NCI-H1417 (cell line): ENCODE measurements at places on chromosomes 6 and 20.

DNA sequence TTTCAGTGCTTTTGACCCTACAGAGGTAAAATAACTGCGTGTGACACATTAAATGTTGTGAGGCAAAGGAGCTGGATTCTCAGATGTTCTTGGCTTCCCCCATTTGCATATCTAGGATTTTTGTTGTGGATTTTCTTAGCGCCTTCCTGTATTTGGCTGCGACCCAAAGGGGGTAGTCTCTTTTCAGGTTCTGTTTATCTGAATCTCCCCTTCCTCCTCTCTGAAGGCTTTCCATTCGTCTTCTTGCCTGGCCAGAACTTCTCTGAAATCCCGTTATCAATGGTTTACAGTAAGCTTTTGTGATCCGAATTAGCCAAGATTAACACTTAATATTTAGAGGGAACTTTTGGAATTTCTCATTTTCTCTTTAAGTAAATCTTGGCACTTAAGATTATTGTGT is 60.8 kb downstream of the ADGRB3 start:
- DNase-seq = no peak

GRCh38 chr6:31471711-31472110 is 26.2 kb upstream of the MICB start:
- DNase-seq = no peak

GRCh38 chr6:23377830-23378229 is 748.2 kb upstream of the NRSN1 start:
- DNase-seq = no peak

GRCh38 chr6:85775883-85776282 is 133.2 kb upstream of the SYNCRIP start:
- no peak for DNase-seq

DNA sequence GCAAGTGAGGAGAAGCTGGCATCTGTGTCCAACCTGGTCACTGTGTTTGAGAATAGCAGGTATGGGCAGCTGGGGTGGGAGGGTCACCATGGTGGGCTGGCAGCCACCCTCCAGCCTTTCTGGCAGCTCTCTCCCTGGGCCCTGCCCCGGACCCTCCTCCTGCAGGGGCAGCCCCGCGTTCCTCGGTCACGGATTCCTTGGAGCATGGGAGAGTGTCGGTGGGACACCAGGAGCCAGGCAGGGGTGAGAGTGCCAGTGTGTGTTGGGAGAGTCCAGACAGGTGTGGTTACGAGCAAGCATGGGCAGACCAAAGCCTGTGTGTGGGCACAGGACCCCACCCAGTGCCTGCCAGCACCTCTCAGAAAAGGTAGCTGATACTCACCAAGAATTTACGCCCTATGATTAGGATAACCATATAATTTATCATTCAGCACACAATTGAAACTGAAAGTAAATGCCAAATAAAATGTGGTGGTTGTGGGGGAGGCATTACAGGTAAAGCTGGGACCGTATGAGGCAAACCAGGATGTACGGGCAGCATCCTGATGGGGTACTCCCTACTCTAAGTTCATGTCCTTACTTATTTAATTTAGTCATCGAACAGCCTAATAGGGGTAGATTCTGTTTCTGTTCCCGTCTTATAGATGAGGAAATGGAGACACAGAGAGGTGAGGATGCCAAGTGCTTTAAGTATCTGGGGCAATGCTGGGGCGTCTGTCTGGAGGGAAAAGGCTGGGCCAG is 542 bp downstream of the FGD2 start:
- DNase-seq = no peak

GRCh38 chr6:1832844-1833787 is 223.4 kb downstream of the FOXC1 start:
- DNase-seq = peak; percentile 85

GRCh38 chr6:65052626-65053025 is 654.4 kb downstream of the EYS start:
- no peak for DNase-seq

DNA sequence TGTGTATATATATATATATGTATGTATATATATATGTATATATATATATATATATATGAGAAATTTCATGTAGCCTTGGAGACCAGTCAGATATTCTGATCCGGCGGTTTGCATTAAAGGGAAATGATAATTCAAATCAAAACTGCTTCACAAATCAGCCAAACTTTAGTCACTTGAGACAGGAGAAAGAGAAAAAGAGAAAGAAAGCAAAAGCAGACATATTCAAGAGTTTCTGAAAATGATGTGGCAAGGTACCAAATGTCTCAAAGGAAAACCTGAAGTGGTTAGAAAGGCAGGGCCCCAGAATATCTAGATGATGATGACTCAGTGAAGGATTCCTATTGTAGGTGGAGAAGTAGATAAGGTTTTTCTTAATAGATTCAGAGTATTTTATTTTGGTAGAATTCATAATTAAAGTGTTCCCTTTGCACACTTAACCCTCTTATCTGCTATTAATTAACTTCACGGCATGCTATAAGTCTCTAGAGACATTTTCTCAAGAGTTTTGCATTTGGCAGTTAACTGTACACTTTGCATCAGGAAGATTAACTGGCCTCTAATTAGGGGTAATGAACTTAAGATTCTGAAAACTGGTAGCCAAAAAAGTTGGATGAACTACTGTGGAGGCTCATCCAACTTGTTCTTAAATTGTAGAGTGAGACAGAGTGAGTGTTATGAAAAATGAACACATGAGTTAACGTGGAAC is 50.1 kb upstream of the ASF1A start:
- DNase-seq = no peak

- no peak for DNase-seq
Measured at GRCh38 chr6:98984121-98984520, 36.4 kb upstream of the FBXL4 start.

- no peak for DNase-seq
Measured at GRCh38 chr6:71524201-71524600, 235.6 kb downstream of the OGFRL1 start.

GRCh38 chr6:79605968-79606764 is 25.0 kb upstream of the SH3BGRL2 start:
- DNase-seq = no peak

- no peak for DNase-seq
Measured at GRCh38 chr20:11443382-11444119, 474.1 kb upstream of the BTBD3 start.

- DNase-seq = peak; percentile 79
Measured at GRCh38 chr20:33211817-33212424, 5.2 kb upstream of the BPIFA3 start.

DNA sequence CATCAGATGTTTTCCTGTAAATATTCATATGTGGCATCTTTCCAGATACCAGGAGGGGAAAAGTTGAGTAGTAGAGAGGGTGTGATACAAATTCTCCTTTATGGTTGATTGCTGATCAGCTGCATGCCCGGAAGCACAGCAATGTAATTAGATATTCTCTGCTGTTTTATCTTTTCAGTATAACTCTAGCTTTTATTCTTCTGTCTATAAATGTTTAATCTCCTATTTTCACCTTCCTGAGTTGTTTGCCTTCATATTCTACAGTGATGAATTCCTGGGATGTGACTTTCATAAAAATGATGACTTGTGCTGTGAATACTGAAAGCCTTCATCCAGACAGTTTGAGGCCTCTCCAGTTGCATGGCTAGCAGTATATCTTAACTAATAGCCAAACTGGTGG is 53.7 kb downstream of the SH3BGRL2 start:
- no peak for DNase-seq

GRCh38 chr6:101458336-101458735 is 64.8 kb downstream of the GRIK2 start:
- no peak for DNase-seq

- DNase-seq = no peak
Measured at GRCh38 chr6:148967541-148967956, 220.7 kb downstream of the UST start.

DNA sequence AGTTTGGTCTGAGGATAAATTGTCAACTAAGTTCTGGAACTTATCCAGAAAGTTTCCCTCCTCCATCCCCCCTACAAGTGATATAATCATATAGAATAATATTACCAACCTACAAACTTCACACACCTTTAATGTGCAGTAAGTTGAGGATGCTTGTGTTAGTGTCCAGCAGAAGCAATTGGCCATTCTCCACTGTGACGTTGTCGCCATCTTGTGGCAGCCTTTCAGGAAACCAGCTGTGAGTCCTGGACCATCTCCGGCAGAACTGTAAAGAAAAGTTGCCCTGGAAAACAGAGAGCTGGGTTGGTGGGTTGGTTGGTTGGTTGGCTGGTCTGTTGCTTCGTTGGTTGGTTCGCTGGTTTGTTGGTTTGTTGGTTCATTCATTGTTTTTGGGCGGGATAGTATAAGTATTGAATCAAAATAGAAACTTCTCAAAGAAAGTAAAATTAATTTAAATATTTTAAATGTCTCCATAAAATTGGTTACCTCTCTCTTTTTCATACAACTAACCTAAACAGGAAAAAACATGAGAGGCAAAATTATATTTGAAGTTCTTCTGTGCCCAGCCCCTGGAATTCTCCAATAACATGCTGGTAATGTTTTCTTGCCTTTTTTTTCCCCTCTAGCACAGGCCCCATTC is 127.5 kb downstream of the PKHD1 start:
- peak; percentile 73 for DNase-seq

DNA sequence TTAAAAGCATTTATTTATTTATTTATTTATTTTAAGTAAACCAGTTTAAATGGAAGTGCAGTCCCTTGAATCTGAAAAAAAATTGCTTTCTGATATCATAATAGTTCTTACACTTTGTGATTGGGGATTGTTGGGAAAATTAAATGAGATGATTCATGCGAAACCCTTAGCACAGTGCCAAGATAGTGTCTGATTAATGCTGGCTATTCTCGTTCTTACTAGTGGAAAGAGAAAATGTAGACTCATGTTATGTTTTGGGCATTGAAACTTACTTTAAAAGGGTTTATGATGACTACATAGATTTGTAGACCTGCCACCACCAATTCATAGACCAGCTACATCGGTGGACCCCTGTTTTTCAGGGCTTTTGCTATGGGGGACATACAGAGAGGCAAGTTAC is 229.2 kb upstream of the ZFP64 start:
- no peak for DNase-seq

GRCh38 chr6:44775121-44775520 is 387.6 kb downstream of the CDC5L start:
- no peak for DNase-seq

DNA sequence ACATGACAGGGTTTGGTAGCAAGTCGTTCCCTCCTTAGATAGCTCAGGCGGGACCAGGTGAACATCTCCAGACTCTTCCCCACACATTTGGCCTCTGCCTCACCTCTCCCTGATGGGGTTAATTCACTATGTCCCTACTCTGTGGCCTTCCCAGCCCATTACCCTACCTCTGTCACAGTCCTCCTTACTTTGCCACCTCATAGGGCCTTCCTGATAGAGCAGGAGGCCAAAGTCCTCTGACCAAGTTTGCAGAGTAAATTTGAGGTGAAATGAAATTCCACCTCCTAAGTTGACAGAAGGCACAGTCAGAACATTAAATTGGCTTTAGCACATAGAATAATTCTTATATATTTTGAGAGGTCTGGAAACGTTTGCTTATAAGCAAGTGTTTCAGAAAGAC is 53.1 kb upstream of the ARMC2 start:
- DNase-seq = no peak

DNA sequence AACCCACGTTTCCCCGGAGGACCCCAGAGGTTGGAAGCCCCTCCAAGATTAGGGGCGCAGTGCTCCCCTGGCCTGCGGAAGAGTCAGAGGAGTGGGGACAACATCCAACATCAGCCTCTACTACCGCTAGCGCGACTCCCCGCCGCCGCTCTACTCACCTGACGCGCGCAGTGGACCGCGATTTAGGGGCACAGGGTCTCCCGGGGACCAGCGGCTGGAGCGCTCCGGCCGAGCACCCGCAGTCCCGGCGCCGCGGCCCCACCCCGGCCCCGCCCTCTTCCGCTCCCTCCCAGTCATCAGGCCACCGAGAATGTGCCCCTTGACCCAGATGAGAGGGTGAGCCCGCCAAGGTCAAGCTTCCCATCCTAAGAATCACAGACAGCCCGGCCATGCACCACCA is at the start of gene ZFP57:
ZFP57 (minus strand) TSS at position 249 of the 400 bp plus-strand sequence. CDS start 4,149 bp downstream, outside the sequence.
- DNase-seq = no peak

- no peak for DNase-seq
Measured at GRCh38 chr20:47370850-47371782, 14.6 kb upstream of the ZMYND8 start.

GRCh38 chr6:41846666-41847237 is 48.4 kb downstream of the USP49 start:
- peak; percentile 17 for DNase-seq

DNA sequence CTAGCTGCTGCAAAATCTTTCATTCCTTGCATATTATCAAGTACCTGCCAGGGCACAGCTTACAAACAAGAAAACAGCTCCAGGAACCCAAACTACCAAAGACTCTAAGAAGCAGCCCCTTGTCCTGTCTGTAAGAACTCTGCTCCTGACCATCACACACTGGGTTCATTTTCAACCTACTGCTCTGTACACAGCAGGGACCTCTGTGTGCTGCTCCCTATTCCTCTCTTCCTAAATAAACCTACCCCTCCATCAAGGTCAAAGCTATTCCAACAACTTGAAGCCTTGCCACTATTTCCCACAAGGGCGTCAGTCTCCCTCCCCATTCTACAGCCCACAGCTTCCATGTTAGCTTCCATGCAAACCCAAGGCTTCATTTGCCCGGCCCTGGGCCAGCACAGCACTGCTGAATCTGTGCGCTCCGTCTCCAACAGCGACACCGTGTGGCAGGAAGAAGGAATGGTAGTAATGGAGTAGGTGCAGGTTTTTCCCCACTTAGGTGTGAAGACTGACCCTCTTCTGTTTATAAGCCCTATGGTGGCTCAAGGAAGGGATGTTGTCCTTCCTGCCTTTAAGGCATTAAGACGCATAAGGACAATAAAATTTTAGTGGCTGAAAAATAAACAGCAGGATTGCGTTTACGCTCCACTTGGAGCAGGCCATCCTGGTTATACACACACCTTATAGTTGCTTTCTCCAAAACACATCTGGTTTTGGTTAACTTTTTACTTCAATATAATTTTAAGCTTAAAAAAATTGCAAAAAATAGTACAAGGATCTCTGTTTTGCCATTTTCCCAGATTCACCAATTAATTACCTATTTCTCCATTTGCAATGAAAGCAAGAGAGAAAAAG is 115.2 kb upstream of the NXT1 start:
- no peak for DNase-seq

- DNase-seq = no peak
Measured at GRCh38 chr6:72505446-72505845, 116.4 kb upstream of the KCNQ5 start.

DNA sequence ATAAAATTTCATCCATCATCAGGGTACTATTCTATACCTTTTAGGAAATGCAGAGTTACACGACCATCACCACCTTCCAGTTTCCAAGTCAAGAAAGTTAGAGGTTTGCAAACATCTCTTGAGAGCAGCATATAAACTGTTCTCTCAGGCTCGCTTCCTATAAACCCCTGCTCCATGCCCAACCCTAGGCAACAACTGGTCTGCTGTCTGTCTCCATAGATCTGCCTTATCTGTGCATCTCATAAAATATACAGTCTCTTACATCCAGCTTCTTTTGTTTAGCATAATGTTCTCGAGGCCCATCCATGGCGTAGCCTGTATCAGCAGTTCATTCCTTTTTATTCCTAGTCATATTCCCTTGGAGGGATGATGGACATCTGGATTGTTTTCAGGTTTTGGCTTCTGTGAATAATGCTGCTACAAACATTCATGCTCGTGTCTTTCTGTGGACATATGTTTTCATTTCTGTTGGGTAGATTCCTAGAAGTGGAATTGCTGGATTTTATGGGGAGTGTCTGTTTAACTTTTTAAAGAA is 6.1 kb downstream of the PTPRT start:
- DNase-seq = no peak

- DNase-seq = no peak
Measured at GRCh38 chr6:131645846-131646245, 8.7 kb downstream of the ENPP3 start.
